ENCODE measurements at places on chromosomes 11 and 22.

DNA sequence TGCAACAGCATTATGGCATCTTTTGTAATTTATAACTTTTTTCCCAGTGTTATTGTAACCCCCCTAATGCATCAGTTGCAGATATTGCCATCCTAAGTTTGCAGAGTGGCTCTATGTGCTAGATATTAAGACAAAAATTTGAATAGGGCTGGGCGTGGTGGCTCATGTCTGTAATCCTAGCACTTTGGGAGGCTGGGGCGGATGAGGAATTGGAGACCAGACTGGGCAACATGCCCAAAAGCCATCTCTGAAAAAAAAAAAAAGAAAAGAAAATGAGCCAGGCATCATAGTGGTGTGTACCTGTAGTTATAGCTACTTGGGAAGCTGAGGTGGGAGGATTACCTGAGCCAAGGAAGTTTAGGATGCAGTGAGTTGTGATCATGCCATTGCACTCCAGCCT is 50.1 kb upstream of the MUC15 start:
- DNase-seq: no peak

GRCh38 chr11:90250970-90251369 is 28.1 kb upstream of the CHORDC1 start:
- no peak for DNase-seq

- DNase-seq: no peak
These were observed 14.4 kb upstream of the SCGB1A1 start for GRCh38 chr11:62404435-62404834.

DNA sequence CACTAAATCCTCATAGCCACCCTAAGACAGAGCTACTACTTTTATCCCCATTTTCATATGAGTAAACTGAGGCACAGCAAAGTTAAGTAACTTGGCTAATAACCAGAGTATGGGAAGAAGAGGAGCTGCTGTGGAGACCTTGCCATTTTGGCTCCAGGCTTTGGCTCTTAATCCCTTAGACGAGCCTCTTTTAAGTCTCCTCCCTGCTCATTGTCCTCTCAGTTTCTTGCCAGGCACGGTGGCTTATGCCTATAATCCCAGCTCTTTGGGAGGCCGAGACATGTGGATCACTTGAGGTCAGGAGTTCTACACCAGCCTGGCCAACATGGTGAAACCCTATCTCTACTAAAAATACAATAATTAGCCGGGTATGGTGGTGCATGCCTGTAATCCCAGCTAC is 78.6 kb downstream of the PRR5L start:
- DNase-seq: no peak

Data from C1 segment of cervical spinal cord (tissue), 14 donors.